AG04450 (cell line): ENCODE measurements at places on chromosomes 16 and 17.

DNA sequence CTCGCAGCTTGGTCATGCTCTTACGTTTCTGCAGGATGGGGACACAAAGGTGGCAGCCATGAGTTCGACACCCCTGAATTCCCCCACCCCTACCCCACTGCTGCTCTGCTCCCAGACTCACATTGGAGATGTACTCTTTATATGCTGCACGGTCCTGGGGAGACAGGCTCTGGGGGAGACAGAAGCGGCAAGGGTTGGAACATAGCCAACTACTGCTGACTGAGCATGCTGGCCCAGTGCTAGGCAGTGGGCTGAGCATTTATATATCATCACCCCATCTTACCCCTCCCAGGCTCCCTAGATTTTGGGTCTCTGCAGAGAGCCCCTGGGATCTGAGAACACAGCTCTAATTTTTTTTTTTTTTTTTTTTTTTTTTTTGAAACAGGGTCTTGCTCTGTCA lies 8.1 kb upstream of the ATXN7L3 start:
- DNase-seq: no peak

DNA sequence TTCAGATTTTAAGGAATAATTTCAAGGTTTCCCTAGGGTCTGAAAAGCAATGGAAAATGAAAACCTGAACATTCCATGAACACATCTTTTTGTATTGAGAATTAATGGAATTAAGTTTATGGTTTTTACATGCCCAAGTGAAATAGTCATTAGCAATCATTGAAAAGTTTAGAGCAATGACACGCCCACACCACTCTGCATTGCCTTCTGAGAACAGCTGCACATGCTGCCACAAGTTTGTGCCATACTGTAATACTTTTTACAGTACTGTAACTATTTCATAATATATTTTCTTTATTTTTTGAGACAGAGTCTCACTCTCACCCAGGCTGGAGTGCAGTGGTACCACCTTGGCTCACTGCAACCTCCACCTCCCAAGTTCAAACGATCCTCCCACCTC lies 345.2 kb upstream of the PMFBP1 start:
- DNase-seq: no peak

GRCh38 chr16:56880176-56880575 lies 15.2 kb downstream of the SLC12A3 start:
- no peak for DNase-seq

DNA sequence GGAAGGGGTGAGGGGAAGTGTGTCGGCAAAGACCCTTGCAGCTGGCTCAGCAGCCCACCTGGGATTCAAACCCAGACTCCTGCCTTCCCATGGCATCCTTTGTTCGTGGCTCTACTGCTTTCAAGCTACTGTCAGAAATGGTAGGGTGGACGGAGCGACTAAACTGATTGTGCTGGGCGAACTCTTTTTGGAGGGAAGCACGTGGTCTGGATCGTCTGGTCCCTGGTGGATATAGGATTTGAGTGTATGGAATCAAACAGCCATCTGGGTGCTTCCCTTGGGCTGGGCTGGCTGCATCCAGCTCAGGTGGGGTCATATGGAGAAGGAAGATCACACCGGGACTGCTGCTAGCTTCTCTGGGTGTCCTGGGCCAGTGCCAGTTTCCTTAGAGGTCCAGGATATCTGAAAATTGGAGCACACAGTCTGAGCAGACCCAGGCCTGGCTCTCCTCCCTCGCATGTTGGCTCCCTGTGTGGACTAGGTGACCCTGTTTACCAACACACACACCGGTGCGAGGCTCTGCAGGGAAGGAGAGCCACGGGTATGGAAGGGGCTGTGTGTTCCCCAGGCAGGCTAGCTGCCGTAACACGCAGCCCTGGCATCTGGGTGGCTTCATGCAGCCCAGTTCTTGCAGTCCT lies 8.6 kb downstream of the CMIP start:
- DNase-seq: no peak

DNA sequence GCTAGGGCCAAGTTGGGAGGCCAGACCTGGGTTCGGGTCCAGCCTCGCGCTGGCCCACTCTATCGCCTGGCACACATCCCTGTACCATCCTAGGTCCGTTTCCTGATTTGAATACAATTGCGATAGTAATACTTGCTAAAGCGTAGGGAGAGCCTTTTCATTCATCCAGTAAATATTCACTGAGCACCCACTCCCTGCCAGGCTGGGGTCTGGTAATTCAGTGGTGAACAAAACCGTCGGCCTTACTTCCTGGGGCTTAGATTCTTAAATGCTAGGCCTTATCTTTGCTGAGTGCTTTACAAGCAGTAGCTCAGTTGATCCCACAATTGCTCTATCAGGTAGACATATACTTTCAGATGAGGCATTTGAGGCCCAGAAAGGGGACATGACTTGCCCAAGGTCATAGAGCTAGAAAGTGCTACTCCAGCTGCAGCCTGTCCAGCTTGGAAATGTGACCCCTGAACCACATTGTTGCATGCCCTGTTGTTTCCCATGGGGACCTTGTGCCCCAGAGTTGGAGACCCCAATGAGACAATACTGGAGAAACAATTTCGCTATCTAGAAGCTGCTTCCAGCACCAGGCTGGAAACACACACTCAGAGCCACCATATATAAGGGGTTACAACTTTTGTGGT lies 691 bp downstream of the USB1 start:
- DNase-seq: no peak

DNA sequence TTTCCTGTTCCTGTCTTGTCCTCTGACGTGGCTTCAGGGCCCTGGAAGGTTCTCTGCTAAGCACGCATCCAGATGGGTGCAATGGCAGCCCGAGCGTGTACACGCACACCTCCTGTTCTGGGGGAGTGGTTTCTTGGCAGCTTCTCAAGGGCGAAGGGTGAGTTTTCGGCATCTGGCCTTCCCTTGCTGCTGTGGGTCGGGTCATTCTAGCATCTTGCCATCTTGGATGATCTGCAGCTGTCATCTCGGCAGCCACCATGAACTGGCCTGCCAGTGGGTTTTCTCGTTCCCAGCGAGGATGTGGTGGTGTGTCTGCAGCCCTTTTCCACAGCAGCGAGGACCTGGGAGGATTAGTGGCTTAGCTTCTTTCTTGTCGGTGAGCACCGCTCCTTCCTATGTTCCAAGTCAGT lies 10.6 kb downstream of the MSI2 start:
- no peak for DNase-seq
